ENCODE measurements at places on chromosomes 7 and 10.
A peak's percentile ranks its signal among the peaks of the same experiment; 100 is the strongest.

- DNase-seq = no peak
Observed at GRCh38 chr7:129212126-129212525, 12.7 kb upstream of the AHCYL2 start.

DNA sequence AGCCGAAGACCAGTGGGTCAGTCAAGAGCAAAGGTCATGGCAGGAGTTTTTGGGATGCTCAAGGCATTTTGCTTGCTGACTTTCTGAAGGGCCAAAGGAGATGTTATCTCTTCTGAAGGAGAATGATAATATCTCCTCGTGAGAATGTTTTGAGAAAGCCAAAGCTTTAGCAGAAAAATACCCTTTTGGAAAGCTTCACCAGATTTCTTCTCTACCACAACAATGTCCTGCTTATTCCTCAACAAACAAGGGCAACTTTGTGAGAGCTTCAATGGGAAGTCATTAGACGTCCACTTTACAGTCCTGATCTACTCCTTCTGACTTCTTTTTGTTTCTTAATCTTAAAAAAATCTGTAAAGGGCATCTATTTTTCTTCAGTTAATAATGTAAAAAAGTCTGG lies 132.8 kb upstream of the DNAJB12 start:
- no peak for DNase-seq

DNA sequence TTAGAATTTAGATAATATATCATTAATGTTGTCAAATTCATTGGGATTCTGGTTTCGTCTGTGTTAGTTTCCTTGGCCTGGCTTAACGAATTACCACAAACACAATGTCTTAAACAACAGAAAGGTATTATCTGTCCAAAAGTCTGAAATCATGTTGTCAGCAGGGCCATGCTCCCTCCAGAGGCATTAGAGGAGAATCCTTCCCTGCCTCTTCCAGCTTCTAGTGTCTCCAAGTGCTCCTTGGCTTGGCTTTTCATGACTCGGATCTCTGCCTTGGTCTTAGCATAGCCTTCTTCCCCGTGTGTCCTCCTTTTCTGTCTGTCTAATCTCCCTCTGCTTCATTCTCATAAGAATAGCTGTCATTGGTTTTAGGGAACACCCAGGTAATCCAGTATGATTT lies 482.5 kb downstream of the SEMA3D start:
- DNase-seq = peak; percentile 39

- DNase-seq = peak; percentile 52
Observed at GRCh38 chr10:30435073-30435422, 1.1 kb downstream of the MAP3K8 start.

DNA sequence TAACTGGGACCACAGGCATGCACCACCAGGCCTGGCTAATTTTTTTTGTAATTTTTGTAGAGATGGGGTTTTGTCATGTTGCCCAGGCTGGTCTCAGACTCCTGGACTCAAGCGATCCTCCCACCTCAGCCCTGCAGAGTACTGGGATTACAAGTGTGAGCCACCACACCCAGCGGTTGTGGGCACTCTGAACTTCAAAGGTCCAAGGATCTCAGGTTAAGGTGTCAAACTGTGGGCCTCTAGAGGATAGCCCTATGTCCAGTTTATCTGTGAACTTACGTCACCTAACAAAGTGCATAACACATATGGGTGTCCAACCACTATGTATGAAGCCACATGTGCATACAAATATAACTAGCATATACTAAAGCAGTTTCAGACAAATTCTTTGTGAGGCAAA lies 3.2 kb upstream of the IL2RA start:
- no peak for DNase-seq

Measured in A549 (cell line).